Posterior vena cava (tissue), 2 donors: ENCODE measurements at places on chromosomes 7 and 10.

DNA sequence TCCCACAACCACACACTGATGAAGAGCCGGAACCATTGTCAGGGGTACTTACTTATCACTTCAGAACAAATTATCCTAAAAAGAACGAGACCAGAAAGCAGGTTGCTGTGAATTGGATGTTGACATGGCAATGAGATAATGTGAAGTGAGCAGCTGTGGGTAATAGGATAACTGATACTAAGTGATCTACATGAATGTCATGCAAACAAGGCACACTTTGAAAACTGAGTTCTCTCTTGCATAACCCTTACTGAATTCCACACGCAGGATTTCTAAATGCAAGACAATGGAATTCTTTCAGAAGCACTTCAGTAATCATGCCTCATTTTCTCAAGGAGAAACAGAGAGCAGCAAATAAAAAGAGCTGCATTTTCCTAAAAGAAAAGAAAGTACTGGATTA, 242.5 kb upstream of the TMEM229A start:
- DNase-seq = no peak

- DNase-seq = no peak
These were observed 667.1 kb downstream of the INHBA start for GRCh38 chr7:41035794-41036193.

DNA sequence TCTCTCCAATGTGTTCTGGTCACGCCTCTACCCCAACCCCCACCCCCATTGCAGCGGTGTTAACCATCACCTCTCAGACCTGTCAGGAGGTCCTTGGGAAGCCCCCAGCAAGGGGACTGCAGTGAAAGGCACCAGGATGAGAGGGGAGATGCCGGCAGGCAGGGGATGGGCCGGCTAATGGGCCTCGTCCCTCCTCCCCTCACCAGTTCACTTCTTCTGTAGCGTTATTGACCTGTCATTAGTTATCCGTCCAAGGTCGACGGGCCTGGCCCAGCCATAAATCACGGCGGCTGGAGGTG, 18.8 kb downstream of the POLL start:
- DNase-seq = no peak

DNA sequence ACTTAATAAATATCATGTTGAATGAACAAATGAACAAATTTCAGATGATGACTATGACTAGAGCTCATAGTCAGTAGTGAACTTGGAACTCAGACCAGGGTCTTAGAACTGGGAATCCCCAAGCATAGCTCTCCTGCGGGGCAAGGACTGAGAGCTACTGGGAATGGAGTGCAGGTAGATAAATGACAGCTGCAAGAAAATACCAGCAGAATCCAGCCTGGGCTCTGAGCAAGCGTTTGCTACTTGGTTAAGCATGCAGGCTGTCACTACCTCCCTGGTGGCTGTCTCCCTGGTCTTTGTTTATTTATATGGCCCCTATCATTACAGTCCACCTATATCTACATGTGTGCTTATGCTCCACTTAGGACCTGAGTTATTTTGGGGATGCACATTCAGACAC, 208.4 kb downstream of the POU6F2 start:
- no peak for DNase-seq

GRCh38 chr10:123624086-123624485, 42.1 kb upstream of the GPR26 start:
- DNase-seq = no peak

- no peak for DNase-seq
These were observed 626.1 kb upstream of the NRG3 start for GRCh38 chr10:81248886-81249285.
